ENCODE measurements at places on chromosomes 6 and 20. TPM values are rescaled to one million over a fixed set of nuclear protein-coding genes. Genes with fewer than 3 reads are reported as not detected.

DNA sequence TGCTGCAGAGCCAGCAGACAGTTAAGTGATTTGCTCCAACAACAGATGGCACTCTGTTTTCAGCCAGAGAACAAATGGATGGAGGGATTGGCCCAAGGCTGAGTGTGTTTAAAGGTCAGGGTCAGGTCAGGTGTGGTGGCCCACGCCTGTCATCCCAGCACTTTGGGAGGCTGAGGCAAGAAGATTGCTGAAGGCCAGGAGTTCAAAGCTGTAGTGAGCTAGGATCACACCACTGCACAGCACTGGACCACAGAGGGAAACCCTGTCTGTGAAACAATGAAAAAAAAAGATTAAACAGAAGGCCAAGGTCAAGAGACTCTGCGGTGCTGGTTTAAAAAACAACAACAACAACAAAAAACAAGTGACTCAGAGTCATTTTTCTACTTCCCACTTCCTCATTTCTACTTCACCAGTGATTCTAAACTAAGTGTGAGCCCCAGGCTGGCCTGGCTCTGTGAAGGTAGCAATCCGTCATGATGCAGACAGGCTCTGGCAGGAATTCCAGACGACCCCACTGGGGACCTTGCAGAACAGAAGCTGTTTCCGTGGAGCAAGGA, 42.5 kb upstream of the ARMC2 start:
- DNase-seq: no peak

- DNase-seq: no peak
Observed at GRCh38 chr6:15493437-15494168, 169.2 kb downstream of the DTNBP1 start.

DNA sequence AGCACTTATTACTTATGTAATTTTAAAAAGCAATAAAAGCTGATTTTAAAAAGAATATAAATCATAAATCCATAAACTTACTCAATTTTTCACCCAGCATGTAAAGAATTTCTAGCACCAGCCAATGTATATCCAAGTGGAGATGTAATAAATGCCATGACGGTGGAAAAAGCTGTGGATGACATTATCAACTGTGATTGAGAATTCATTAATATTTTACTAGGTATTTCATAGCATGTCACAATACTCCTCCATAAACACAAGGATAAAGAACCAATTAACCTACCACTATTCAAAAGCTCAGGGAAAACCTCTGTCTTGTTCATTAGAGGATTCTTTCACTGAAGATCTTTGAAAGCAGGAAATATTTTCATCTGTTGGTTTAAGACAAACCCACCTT, 13.2 kb downstream of the MMS22L start:
- DNase-seq: no peak

GRCh38 chr20:8254911-8255582, 123.0 kb downstream of the PLCB1 start:
- DNase-seq: no peak

- no peak for DNase-seq
Observed at GRCh38 chr6:103672169-103672568, 1187.5 kb downstream of the HACE1 start.

- no peak for DNase-seq
Observed at GRCh38 chr6:6058054-6058444, 51.3 kb upstream of the NRN1 start.

GRCh38 chr6:83403191-83403590, 27.7 kb downstream of the ME1 start:
- DNase-seq: no peak

DNA sequence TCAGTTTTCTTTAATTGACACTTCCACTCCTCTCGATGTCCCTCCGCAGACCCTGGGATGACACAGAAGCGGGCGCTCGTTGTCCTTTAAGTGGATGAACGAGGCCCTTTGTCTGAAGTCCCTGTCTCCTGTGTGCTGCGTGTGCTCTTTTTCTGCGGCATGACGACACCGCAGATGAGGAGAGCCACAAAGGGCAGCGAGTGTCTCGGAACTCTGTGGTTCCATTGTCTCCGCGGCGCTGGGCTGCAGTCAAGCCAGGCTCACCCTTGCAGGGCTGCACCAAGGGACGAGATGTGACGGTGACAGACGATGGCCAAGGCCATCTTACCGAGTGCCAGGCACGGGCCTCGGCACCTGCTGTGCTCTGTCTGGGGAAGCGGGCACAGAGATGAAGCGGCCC, 10.6 kb downstream of the PRR18 start:
- DNase-seq: no peak

The GPR63 gene
- 0.95 TPM for total RNA-seq

The C6orf58 gene
- total RNA-seq: not detected

The LINC00237 gene
- total RNA-seq: not detected
